ENCODE measurements at places on chromosomes 12 and 14. TPM values are rescaled to one million over a fixed set of nuclear protein-coding genes. Genes with fewer than 3 reads are reported as not detected.

The RPGRIP1 gene
- 0.12 TPM for total RNA-seq

The KRT1 gene
- total RNA-seq, result not detected

GRCh38 chr14:32657081-32657480, 281.6 kb upstream of the NPAS3 start:
- H3K27ac ChIP-seq, result no peak overlapping the region
- H3K4me3 ChIP-seq, result no peak overlapping the region
- no peaks in the 10 kb centered on the region for H3K36me3 ChIP-seq
- H3K4me1 ChIP-seq, result no peaks in the 10 kb centered on the region

DNA sequence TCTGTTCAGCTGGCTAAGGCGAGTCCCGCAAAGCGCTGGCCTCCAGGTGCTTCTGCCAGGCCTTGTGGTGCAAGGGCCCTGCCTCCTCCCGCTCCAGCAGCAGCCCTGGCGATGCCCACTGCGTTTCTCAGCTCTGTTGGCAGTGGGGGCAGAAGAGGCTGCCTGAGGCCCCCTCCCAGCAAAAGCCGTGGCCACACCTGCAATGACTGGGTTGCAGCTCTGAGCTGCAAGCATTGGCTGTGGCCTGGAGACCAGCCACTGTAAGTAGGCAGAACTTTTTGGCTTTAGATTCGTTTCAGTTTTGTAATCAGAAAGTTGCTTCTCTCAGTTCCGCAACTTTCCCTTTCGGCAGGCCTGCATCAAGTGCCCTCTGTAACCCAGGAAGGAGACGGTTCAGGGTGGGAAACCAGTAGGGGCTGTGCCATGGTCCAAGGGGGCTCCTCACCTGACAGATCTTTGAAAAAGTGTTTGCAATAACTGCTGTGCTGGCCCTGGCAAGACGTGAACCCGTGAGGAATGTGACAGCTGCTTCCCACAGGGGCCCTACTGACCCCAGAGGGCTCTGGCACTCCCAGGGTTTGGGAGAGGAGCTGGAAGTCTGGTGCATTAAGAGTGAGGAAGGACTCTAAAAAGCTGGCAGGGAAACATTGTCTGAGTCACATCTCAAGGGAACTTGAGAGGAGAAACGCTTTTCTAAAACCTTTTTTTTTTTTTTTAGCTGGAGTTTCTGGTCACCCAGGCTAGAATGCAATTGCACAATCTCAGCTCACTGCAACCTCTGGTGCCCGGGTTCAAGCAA, 54.5 kb upstream of the MAX start:
- DNase-seq, result peak; percentile 62
- no peaks in the 10 kb centered on the region for H3K36me3 ChIP-seq

The SNRPF gene
- total RNA-seq, result 1.9 TPM

GRCh38 chr12:65607401-65607841, 216.9 kb upstream of the HMGA2 start:
- no peak overlapping the region for H3K27ac ChIP-seq
- no peaks in the 10 kb centered on the region for H3K27me3 ChIP-seq
- no peak for DNase-seq
- H3K4me1 ChIP-seq, result peaks cover 13% of the 10 kb centered on the region

- H3K4me3 ChIP-seq, result no peak overlapping the region
- peak; percentile 51 for DNase-seq
- H3K36me3 ChIP-seq, result no peaks in the 10 kb centered on the region
- no peak overlapping the region for H3K27ac ChIP-seq
- H3K4me1 ChIP-seq, result no peaks in the 10 kb centered on the region
These were observed 327.7 kb downstream of the TMEM121 start for GRCh38 chr14:105853907-105854599.

- no peaks in the 10 kb centered on the region for H3K4me1 ChIP-seq
- no peak overlapping the region for H3K27ac ChIP-seq
- H3K27me3 ChIP-seq, result no peaks in the 10 kb centered on the region
- no peaks in the 10 kb centered on the region for H3K36me3 ChIP-seq
- DNase-seq, result no peak
These were observed 204.5 kb upstream of the G2E3 start for GRCh38 chr14:30354439-30354838.

DNA sequence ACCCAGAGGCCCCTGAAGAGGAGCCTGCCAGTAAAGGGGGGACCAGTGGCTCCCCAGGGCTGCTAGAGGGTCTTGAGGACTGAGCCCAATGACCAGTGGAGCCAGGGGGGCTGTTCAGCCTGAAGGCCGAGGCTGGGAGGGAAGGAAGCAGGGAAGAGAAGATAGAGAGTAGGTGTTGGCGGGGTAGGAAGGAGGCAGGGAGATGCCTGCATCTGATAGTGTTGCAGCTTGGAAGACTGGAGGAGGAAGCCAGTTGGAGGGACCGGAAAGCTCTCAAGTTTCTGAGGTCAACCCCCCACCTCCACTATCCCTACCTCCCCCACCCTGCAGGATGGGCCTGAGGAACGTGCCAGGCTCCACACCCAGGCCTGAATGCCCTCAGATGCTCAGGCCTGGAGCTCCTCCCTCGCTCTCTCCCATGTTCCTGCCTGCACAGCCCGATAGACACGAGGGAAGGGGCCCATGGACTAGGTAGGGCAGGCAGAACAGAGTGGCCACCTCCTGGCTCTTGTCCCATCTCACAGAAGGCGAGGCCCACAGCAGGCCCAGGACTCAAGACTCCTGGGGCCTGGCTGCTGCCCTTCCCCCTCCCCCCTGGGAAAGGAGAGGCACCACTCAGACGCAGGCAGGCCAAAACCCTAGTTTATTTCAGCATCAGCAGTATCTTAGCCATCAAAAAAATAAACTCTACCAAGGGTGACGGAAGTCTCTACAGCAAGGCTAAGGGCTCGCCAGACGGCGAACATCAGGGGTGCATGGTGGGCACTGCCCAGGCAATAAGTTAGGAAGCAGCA, 3.4 kb downstream of the CKB start:
- H3K27me3 ChIP-seq, result no peaks in the 10 kb centered on the region
- DNase-seq, result no peak
- peaks cover 4% of the 10 kb centered on the region for H3K36me3 ChIP-seq
- no peak overlapping the region for H3K27ac ChIP-seq
- no peak overlapping the region for H3K4me3 ChIP-seq

The TC2N gene
- total RNA-seq, result 12.5 TPM

The PAPOLA gene
- 91.9 TPM for total RNA-seq

DNA sequence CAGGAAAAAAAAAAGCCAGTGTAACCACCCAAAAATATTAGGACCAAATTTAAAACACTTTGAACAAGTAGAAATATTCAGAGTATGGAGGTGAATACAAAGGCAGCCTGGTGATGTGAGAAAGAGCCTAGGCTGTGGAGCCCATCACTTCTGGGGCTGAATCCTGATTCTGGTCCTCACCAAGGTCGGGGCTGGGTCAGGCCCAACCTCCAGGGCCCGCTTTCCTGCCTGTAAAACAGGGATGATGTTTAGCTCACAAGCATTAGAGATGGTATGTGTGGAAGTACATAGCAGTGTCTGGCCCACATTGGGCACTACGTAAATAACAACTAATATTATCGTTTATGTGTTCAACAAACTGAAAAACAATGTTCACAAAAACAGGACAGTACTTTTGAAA, 7.8 kb upstream of the CAMKK2 start:
- H3K27me3 ChIP-seq, result no peaks in the 10 kb centered on the region
- peaks cover 16% of the 10 kb centered on the region for H3K36me3 ChIP-seq
- no peak for DNase-seq
- no peaks in the 10 kb centered on the region for H3K4me1 ChIP-seq
- H3K27ac ChIP-seq, result no peak overlapping the region

The SIRT4 gene
- total RNA-seq, result 3.1 TPM
